Stimulated activated CD4-positive, alpha-beta T cell treated with anti-CD3 and anti-CD28 coated beads, Interleukin-4, amount 100 ng/mL, for 4 hours (primary cell): ENCODE measurements at places on chromosomes 5 and 9.

- no peak for DNase-seq
Measured at GRCh38 chr9:136494012-136494411, 11.2 kb upstream of the SEC16A start.

GRCh38 chr5:91174396-91174795 is 208.7 kb downstream of the ARRDC3 start:
- DNase-seq: no peak

DNA sequence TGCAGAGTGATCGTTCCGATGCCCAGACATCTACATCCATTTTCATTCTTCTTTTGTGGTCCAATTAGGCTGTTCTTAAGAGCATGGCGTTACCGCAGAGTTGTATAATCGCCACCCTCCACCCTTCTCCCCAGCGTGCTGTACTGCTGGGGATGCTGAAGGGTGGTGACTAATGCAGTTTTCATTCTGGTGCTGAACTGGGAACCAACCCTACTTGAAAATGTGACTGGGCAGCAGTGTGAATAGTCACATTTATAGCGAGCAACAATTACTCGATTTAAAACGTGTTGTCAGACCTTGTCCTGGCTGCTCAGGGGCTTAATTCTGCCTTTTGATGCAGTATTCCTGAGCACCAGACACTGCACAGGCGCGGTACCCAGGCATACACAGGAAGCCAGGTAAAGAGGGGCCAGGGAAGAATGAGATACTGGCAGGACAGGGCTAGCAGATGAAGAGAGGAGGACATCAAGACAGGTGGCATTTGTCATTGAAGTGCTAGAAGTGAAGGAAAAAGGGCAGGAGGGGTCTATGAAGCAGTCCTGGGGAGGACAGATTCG is 719 bp upstream of the ISCA1 start:
- DNase-seq: no peak

DNA sequence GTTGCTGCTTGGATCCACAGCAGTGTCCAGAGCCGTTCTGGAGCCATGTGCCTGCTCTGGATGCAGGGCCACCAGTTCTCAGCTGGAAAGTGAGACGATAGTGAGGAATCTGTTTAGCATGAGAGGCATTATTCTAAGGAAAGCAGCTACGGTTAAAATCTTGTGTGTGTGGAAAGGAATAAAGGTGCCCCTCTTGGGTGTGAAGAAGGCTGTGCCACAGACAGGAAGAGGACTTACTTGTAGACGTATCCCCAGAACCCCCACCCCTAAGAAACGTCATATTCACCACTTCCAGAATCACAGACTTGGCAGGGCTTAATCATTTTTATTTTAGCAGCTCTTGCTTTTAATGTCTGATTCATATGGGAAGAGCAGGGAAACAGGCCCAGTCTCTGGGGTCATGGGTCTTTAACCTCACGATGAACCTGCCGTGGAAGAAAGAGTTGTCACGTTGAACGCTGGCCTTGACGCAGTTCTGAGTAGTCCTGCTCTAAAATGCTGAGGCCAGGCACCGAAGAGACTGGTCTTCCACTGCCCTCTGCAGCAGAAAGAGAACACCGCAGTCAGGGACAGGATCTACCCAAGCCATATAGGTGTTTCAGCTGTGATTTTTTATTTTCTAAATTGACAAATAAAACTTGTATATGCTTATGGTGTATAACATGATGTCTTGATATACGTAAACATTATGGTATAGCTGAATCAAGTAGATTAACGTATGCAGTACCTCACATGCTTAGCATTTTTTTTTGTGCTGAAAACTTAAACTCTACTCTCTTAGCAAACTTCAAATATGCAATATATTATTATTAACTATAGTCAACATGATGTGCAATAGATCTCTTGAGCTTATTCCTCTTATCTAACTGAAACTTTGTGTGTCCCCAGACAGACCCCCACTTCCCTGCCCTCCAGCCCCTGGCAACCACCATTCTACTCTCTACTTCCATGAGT is 38.8 kb downstream of the CARTPT start:
- peak; percentile 27 for DNase-seq
